Bone marrow (tissue), 2 donors: ENCODE measurements at places on chromosomes 5 and 9.
A peak's percentile ranks its signal among the peaks of the same experiment; 100 is the strongest.

- no peak for DNase-seq
These were observed 13.1 kb downstream of the ZNF608 start for GRCh38 chr5:124733329-124733650.

GRCh38 chr5:49953-50544 lies 41.9 kb upstream of the PLEKHG4B start:
- DNase-seq: no peak

DNA sequence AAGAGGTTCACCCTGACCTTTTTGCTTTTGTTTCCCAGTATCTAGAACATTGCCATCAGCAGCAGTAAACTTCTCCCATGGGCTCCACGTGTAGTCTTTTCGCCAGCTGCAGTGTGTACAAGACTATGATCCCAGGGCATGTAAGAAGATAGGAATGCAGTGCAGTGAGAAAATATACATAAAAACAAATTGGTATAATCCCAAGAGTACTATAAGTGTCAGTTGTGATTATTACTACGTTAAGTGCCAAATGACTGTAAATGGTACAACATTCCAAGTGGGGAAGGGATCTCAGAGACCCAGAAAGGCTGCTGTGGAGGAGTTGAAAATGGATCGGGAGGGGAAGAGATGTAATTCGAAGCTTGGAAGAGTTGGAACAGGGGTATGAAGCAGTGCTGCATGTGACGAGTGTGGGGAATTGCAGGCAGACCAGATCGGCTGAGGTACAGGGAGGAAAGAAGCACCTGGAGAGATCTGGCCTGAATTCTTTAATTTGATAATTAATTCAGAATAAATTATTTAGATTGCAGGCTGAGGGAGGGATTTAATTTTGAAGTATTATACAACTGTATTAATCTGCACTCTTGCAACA lies 95.1 kb downstream of the FBXL7 start:
- no peak for DNase-seq

DNA sequence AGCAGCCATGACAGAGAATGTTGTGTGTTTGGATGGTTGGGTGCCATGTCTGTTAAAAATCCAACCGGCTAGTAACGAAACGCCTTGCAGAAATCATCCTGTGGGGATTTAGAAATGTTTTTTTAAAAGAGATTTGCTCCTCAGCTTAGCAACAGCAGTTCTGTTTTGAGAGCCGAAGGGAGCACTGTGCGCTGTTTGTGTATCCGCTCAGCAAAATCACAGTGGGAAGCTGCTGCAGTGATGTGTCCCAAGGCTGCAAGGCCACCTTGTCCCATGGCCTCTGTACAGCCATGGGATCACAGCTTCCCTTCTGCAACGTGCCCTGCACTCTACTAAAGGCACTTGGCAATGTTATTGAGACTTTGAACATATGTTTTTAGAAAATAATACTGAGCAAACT lies 40.9 kb downstream of the TRIO start:
- no peak for DNase-seq

- DNase-seq: no peak
These were observed 39.1 kb downstream of the PCDH1 start for GRCh38 chr5:141839015-141839513.

DNA sequence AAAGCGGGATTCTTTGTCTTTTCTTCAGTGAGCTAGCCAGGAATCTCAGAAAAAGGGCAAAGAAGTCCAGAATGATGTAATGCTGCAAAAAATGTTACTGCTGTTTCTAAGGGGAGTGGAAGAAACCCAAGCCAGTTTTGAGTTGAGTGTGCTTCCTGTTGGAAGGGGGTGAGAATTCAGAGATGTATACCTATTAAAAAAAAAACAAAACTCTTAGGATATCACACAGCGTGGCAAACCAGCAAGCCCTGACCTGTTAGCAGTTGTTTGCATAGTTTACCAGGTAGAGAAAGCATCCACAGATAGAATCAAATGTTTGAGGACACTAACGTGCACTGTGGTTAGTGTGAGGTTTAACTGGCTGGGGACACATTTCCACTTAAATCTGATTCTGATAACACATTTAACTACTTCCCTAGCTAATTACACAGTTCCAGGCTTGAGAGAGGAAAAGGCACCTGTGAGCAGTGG lies 11.4 kb downstream of the BASP1 start:
- no peak for DNase-seq

DNA sequence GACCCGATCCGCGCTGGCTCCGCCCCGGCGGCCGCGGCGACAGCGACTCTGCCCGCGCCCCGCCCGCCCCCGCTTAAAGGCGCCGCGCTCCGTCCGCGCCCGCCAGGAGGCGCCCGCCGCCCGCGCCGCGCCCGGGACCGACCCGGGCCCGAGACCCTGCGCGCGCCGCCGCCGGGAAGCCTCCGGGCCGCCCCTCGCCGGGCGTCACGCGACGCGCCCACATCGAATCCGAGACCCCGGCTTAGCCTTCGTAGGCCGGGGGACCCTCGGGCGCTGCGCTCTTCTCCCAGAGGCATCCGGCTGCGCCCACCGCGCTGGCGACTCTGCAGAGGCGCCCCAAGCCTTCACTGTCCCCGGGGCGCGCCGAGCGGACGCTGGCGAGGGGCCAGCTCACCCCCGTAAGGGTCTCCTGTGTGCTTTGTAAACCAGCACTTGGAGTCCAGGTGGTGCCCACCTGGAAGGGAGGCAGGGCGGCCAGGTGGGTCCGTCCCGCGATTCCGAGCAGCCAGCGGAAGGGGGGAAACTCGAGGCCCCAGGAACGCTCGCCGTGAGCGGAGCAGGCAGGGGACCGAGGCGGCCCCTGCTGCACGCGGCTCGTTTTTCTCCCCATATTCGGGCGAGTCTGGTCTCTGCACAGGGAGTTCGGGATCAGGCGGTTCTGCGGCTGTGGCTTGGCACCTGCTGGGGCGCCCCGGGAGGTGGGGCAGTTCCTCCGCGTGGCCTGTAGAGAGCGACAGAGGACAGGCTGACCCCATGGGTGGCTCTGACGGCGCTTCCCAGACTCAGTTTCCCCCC lies 423 bp upstream of the ABCA2 start:
- DNase-seq: peak; percentile 22

GRCh38 chr9:113261917-113262671 lies 13.3 kb downstream of the CDC26 start:
- no peak for DNase-seq

- no peak for DNase-seq
These were observed 338.0 kb downstream of the ACTL7B start for GRCh38 chr9:108517651-108518365.

- DNase-seq: no peak
These were observed 113.9 kb downstream of the DAB2IP start for GRCh38 chr9:121765021-121765950.

DNA sequence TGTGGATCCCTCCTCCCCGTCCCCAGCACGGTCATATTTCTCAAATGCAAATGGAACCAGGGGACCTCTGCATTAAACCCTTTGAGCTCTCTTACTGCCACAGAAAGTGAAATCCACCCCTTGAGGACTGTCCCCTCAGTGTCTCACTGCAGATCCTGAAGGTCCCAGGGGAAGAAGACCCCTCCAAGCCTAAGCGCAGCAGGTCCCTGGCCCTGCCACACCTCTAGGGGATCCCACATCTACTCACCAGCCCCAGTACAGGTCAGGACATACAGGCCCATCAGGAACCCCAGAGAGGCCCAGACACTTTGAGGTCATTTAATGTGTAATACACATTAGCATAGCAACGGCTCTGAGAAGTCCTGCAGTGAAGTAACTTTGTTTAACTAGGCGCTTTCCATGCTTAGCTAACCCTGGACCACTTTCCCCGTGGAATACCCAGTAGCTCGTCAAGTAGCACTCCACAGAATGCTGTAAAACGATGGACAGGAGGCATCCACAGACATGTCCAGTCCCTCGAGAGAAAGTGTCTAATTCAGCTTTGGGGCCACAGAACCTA lies 54.7 kb upstream of the ALDH1B1 start:
- no peak for DNase-seq

GRCh38 chr5:176154821-176155220 lies 83.4 kb upstream of the SIMC1 start:
- DNase-seq: no peak

DNA sequence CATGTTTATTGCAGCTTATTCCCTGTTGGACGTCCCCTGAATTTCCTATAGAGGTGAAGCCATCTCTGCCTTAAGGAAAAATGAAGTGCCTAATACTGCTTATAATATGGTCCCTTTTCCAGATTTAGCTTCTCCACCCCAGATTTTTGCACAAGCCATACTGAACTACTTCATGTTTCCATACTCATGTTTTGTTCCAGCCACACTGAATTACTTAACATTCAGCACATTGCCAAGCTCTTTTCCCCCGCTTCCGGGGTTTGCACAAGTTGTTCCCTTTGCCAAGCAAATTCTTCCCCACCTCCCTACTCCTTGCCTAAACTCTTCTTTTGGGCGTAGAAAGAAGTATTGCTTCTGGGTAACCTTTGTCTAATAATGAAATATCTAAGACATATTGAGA lies 1.7 kb upstream of the CNTRL start:
- DNase-seq: no peak

DNA sequence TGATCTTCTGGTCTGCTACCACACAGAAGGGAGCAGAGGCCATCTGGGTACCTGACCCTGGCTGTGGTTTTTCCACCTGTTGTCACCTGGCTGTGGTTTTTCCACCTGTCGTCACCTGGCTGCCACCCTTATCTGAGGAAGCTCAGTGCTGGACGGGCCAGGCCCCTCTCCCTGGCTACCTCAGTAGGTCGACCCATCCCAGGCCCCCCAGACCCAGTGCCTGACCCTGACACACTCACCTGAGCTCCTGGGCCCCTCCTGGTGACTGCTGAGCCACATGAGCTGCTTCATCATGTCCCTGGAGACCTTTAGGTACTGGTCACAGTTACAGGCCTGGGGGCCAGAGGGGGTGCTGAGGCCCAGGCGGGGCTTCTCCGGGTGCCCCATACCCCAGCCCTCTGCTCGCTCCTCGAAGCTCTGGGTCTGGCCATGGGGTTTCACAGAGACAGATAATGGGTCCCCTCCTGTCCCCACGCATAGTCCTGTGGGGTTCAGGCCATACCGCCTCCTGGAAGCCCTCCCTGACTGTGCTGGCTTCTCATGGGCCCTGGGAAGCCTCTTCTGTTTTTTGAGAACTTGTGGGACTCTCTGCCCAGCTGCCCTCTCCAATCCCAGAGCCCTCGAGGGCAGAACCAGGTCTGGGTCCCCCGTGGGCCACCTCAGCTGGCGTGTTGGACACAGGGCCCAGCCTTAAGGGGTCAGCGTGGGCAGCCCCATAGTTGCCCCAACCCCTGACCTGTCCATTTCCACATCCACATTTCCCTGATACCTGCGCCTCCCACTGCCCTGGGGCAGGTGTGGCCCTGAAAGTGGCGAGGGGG lies 7.5 kb upstream of the NRARP start:
- no peak for DNase-seq

- DNase-seq: no peak
These were observed 74.1 kb downstream of the FNBP1 start for GRCh38 chr9:129968690-129969485.

- DNase-seq: no peak
These were observed 44.4 kb upstream of the SNX2 start for GRCh38 chr5:122730456-122730855.

DNA sequence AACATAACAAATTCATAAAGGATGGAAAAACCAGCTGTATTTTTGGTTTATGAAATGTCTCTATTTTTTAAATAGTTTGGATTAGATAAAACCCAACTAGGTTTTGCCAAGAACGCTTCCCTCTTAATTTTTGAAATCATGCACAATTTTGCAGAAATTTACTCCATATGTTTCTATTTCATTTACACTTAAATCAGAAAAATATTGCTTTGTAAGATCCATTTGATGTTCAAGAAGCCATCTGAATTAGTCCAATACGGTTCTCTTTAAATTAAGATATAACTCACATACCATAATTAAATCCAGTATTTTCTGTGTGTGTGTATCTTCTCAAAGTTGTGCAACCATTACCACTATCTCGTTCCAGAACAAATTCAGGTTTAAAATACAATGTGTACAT lies 78.6 kb upstream of the FBXL7 start:
- DNase-seq: no peak

GRCh38 chr5:96433066-96433447 lies at the start of gene PCSK1:
PCSK1 (minus strand) TSS chr5:96433248; CDS start chr5:96433042, 206 bp downstream.
- DNase-seq: no peak

DNA sequence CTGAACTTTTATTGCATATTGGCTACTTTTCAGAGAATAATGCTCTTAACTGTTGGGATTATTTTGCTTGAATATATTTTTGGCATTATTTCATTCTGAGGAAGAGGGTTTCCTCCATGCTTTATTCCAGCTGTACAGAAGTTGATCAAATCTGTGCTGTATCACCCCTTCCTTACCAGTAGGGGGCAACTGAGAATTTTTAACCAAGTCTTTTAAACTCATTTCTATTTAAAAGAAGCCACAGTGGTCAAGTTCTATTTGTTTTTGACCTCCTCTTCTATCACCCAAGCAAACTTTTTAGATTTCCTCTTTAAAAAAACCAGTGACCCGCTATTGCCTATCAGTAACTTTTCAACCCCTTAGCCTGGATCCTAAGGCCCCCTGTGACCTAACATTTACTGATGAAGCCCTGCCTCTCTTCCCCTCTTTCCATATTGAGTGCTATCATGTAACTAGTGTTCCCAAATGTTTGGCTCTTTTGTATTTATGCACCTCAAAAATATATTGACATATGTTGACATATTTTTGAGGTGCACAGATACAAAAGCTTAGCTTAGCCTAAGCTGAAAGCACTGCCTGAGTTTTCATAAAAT lies 80.6 kb downstream of the FBXO4 start:
- no peak for DNase-seq

- no peak for DNase-seq
These were observed 149.3 kb downstream of the FBXO4 start for GRCh38 chr5:42074353-42074752.

DNA sequence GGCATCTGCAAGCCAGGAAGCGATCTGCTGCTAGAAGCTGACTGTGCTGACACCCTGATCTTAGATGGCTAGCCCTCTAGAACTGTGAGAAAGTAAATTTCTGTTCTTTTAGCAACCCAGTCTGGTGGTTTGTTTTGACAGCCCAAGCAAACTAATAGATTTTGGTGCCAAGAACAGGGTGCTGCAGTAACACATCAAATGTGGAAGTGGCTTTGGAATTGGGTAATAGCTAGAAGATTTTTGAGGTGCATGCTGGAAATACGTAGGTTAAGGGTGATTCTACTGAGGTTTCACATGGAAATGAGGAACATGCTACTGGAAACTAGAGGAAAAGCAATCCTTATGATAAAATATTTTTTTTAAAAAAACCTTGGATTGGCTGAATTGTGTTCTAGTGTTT lies 153.5 kb upstream of the SH3GL2 start:
- no peak for DNase-seq

DNA sequence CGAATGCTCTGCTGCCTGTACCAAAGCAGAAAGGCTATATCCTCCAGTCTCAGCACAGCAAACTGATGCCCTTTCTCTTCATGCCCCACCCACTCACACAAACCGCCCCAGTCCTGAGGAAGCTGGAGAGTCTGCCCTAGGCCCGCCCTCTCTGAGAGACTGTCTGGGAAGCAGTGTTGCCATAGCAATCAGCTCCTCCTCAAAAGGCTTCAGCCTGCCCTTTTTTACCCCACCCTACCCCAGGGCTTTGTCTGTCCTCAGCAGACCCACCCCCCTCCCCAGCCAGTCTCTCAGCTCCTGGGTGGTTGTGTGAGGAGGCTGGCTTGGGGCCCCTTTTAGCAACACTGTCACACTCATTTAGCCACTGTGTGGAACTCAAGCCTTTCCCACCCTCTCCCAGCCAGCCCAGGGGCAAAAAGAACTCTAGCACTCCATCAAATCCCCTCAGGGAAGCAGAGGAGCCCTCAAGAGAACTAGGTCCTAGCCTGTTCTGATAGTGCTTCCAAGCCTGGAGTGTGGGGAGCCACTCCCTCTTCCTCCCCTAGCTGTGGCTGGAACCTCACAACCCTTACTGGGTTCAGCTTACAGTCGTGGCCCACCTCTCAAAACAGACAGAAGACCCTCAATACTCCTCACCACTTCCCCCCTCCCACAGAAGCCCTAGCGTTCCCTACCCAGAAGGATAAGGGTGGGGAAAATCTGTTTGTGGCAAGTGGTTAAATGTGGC lies 1.4 kb downstream of the ATOSB start:
- DNase-seq: peak; percentile 54
